AG08396 (cell line): ENCODE measurements at places on chromosomes 11 and 22.

- no peak for DNase-seq
These were observed 81.5 kb downstream of the GRK3 start for GRCh38 chr22:25645964-25646363.

DNA sequence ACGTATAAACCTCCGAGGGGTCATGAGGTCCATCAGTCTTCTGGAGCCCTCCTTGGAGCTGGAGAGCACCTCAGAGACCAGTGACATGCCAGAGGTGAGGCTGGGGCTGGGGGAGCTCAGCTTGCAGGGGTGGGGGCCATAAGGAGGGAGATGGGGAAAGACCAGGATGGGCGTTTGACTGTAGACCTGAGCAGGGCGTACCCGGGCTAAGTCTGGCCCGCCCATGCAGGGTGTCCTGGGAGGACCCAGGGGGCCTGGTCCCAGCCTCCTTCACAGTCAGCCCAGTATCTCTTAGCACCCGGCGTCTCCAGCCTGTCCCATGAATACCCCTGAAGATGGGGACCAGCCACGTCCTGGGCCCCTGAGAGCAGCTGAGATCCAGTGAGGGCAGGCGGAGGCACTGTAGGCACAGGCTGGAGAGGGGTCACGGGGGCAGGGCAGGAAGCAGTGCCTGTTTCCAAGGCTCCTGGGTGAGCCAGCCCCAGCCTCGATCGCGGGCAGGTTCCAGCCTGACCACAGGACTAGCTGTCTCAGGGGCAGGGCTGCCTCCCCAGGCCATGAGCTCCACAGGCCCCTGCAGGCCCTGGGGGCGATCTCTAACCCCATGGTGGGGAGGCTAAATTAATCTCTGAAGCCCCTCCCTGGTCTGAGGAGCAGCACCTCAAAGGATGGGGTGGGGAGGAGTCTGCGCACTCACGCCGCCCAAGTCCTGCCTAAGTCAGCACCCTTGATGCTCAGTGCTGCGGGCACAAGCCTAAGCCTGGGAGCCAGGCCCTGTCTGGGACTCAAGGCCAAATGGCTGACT, 7.1 kb downstream of the SSH3 start:
- DNase-seq: no peak

DNA sequence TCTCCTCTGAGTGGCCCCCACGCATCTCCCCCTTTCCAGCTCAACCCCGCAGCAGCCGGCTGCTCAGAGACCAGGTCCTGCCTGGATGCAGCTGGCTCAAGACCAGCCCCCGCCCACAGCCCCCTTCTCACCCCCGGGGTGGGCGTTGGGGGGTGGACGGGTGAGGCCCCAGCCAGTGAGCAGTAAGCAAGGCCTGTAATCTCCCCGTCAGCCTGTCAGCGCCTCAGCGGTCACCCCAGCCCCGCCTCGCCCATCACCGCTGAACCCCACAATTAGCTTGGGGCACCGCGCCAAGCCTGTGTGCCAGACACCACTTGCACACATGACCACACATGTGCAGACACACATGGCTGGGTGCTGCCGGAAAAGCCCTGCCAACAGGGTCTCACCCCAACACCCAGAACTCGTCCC, 5.9 kb downstream of the PLXNB2 start:
- DNase-seq: no peak

DNA sequence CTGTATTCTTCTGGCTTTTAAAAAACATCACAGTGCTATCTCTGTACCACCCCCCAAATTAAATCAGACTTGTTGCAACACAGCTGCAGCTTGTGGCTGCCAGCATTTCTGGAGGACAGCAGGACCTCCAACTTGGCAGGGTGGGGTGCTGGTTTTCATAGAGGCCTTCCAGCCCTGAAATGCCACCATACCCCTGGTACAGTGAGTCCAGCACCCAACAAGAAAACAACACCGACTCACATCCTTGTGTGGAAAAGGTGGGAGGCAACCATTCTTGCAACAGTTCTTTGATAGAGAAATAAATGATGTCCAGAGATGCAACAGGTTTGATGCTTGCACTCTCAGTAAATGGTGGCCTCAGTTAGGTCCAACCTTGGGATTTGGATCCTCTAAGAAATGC, 96.0 kb downstream of the ABTB2 start:
- DNase-seq: no peak

DNA sequence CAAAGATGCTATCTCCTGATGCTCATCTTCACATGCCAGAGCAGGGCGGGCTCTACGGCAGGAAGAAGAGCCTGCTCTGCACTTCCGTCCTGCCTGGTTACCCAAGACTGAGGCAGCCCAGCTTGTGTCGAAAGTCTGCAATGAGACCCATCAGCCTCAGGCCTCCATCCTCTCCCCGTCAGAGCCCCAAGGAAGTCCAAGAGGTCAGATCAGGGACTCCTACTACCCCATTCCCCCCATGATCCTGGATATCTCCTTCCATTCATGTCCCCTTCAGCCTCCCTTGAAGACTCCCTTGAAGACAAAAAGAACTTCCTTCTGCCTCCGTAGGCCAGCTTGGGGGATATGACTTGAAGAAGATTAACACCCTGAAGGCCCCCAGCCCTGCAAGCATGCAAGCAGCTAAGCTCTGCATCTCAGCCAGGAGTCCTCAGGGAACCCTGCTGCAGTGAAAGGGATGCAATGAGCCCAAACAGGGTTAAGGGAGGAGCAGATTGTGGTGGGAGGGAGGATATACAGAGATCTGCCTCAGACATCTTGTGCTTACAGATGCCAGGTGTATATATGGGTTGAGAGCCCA, 85.6 kb downstream of the TRIM29 start:
- no peak for DNase-seq

DNA sequence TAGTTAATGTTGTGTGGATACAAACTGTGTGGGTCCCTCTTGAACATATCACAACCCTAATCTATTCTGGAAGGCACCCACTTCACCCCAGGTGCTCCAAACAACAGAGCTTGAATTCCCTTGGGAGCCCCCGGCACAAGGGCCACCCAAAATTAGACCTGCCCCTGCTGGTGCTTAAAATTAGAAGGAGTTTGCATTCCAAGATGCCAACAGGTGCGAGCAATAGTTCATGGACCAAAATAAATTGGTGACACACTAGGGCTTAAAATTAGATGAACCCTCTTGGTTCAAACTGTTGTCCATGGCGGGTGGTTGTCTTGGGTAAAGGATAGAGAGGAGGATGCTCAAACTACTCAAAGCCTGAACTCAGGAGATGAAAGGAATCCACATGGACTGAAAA, 291.5 kb downstream of the MN1 start:
- no peak for DNase-seq
